ENCODE measurements at places on chromosomes 2 and 18.
A peak's percentile ranks its signal among the peaks of the same experiment; 100 is the strongest.

- peak; percentile 74 for DNase-seq
Measured at GRCh38 chr18:36440614-36441013, 143.1 kb downstream of the FHOD3 start.

- DNase-seq, result no peak
Measured at GRCh38 chr2:215517391-215517790, 81.5 kb upstream of the FN1 start.

- no peak for DNase-seq
Measured at GRCh38 chr2:12205086-12205485, 458.7 kb downstream of the LPIN1 start.

DNA sequence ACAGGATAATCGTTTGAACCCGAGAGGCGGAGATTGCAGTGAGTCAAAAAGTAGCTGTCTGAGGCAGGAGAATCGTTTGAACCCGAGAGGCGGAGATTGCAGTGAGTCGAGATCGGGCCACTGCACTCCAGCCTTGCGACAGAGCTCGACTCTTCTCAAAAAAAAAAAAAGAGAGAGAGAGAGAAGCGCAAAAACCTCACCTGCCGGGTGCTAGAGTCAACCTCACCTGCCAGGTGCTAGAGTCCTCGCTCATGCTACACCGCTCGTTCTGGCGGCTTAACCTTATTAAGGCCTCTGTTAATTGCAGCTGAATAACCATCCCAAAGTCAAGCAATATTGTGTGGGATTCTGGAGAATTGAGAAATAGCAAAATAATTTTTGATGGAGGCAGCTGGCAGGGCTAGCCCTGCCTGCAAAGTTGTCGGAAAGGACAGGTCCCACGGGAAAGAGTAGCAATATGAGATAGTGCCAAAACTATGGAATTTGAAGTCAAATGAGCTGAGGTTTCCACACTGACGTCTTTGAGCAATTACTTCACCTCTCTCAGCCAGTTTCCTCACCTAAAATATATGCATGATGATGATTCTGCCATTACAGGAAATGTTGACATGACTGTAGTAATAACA is 644 bp upstream of the DYM start:
- DNase-seq, result peak; percentile 57

DNA sequence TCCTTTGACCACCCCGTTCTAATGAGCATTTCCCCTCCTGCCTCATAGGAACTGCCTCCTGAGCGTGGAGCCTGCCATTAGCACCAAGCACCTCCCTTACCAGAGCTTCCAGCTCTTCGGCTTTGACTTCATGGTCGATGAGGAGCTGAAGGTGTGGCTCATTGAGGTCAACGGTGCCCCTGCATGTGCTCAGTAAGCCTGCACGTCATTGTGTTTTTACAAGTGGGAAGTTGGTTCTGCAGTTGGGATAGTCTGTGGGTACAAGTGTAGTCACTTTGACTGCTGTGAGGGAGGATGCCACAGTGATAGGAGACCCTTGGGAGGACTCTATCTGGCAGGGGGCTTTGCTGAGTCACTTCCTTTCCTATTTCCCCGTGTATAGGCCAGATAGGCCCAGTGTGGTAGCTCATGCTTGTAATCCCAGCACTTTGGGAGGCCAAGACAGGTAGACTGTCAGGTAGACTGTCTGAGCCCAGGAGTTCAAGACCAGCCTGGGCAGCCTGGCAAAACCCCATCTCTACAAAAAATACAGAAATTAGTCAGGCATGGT is 22.0 kb upstream of the POLR1B start:
- no peak for DNase-seq

DNA sequence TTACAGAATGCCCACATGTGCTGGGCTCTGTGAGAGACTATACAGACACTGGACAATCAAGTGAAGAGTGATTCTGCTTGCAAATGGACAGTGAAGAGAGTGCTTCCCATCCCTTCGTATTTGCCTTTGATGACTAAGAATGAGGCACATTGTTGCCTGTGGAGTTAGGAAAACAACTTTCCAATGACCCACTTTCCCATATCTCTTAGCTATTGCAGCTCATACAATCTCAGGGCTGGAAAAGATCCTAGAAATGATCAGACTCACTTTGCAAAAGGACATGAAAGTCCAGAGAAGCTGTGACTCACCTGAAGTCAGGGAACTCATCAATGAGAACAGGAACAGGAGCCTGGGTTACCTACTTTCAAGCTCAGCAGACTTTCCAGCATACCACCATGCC is 440.5 kb upstream of the TCF4 start:
- DNase-seq, result peak; percentile 44

DNA sequence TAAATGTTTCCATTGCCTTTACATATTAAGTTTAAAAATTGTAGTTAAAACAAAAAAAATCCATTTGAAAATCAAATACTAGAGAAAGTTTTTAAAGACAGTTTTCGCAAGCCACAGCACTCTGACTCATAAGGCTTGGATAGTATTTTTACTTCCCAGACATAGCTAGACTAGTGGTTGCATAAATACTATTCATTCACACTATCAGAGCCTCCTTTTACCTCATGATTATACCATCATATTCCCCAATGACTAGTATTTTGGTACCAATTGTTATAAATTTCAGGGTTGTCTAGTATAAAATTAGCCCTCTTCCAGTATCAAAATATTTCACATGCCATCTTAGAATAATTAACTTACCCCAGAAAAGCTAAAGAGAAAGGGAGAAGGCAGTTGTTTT is 393.5 kb downstream of the ERBB4 start:
- DNase-seq, result peak; percentile 74

GRCh38 chr2:78979380-78980151 is 45.9 kb upstream of the REG3G start:
- peak; percentile 4 for DNase-seq

DNA sequence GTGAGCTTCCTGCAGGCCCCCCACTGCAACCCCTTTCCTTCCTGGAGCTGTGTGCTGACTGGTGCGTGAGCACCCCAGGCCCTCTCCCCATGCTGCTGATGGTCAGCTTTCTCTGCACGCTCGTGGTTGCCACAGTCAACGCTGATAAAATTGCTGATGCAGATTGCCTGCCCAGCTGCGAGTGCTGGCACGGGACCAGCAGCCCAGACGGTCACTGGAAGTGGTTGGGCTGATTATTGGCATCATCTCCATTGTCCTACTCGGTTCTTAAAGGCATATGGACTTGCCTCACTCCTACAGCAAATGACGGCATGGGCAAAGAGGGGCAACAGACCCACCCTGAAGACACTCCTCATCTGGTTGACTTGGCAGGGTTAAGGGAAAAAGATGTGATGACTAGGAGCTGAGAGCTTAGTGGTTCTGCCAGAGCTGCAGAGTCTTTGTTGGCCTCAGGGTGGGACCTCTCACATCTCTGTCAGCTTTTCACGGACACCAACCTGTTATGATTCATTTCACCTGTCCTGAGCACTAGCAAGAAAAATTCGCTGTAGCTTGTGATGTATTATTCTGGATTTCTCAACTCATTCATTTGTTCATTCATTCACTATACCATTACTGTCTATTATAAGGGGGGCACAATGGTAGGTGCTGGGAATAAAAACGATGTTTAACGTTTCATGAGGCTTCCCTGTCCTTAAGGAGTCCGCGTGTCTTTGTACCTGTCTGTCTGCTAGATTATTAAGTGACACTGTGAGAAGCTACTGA is 38.4 kb downstream of the PAX8 start:
- peak; percentile 97 for DNase-seq

DNA sequence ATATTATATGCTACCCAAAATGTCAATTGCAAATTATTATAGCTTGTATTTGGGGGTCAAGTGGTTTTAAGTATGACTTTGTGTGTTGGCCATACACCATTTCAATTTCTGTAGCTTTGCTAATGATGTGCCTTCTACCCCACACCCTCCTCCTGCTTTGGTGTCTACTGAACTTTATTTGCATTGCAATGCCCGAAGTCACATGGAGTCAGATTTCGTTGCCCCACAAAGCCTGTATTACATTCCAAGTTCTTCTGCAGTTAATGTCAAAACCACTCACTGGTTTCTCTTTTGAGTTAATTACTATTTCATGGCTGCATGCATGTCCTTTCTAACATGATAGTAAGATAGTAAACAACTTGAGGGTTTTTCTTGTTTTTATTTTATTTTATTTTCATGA is 528.9 kb downstream of the RIT2 start:
- no peak for DNase-seq

- no peak for DNase-seq
Measured at GRCh38 chr2:222538535-222538934, 114.2 kb downstream of the SGPP2 start.

DNA sequence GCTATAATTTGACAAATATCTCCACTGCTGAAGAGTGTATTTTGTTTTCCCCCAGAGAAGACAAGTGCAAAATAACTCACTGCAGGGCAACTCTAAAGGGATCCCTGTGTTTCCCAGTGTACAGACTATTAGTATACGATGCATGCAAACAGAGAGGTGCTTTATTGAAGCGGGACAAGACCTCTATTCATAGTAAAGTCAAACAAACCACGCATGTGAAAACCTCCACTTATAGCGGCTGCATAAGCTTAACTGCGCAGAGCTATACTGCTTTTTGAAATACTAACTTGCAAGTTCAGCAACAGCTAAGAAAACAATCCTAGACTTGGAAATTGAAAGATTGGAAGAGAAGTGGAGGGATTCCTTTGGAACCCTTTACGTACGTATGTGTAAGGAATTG is 15.6 kb downstream of the RNF144A start:
- DNase-seq, result no peak

GRCh38 chr2:167827352-167828097 is 419.9 kb downstream of the STK39 start:
- no peak for DNase-seq

DNA sequence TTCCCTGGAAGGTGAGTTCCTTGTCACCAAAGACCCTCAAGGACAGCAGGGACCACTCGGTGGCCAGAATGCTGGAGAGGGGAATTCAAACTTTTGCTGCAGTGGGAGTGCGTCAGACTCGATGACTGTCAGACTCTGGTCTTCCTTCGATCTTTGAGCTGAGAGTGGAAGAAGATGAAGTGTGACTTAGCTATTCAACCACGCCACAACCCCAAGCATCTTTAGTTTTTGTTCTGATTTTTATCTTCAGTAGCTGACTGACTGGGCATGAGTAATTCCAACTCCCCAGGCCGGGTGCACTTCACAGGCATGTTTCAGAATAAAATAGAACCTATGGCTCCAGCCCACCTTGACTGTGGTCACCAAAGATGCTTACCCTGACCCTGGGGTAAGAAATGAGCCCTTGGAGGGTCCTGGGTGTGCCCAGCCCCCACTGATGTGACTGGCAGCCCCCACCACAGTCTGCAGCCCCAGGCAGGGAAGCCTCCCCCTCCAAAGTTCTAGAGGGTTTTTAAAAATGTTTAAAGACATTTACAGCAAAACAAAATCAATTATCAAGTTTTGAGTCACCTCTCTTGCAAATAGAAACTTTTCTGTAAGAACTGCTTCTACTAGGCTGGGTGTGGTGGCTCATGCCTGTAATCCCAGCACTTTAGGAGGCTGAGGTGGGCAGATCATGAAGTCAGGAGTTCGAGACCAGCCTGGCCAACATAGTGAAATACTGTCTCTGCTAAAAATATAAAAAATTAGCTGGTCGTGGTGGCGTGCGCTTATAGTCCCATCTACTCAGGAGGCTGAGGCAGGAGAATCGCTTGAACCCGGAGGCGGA is 24.9 kb upstream of the YWHAQ start:
- DNase-seq, result peak; percentile 82

- no peak for DNase-seq
Measured at GRCh38 chr2:65716698-65717097, 284.3 kb upstream of the SPRED2 start.

GRCh38 chr2:237075749-237076599 is 9.7 kb upstream of the COPS8 start:
- no peak for DNase-seq

GRCh38 chr18:3498698-3499471 is 48.9 kb downstream of the TGIF1 start:
- DNase-seq, result peak; percentile 34

DNA sequence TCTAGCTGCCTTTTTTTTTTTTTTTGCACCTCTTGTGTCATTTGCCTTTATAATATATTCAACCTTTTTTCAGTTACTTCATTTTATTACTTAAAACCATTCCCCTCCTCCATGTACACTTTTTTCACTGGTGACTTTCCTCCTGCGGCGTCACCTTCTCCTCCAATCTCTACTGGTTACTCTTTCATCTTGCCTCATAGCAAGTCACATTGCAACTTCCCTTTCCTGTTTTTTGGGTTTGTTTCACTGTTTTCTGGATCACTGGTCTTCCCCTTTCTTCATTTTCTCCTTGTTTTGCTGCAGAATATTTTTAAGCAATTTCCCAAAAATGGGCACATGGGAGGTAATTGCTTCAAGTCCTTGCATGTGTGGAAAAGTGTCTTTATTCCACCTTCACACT is 37.7 kb upstream of the GPR155 start:
- DNase-seq, result no peak

- DNase-seq, result no peak
Measured at GRCh38 chr2:217016796-217017419, 157.0 kb upstream of the TNP1 start.

GRCh38 chr18:36160959-36161371 is 26.3 kb upstream of the MOCOS start:
- no peak for DNase-seq

- no peak for DNase-seq
Measured at GRCh38 chr2:149819356-149819957, 231.9 kb upstream of the MMADHC start.

- DNase-seq, result no peak
Measured at GRCh38 chr2:239429473-239430350, 28.9 kb upstream of the HDAC4 start.

DNA sequence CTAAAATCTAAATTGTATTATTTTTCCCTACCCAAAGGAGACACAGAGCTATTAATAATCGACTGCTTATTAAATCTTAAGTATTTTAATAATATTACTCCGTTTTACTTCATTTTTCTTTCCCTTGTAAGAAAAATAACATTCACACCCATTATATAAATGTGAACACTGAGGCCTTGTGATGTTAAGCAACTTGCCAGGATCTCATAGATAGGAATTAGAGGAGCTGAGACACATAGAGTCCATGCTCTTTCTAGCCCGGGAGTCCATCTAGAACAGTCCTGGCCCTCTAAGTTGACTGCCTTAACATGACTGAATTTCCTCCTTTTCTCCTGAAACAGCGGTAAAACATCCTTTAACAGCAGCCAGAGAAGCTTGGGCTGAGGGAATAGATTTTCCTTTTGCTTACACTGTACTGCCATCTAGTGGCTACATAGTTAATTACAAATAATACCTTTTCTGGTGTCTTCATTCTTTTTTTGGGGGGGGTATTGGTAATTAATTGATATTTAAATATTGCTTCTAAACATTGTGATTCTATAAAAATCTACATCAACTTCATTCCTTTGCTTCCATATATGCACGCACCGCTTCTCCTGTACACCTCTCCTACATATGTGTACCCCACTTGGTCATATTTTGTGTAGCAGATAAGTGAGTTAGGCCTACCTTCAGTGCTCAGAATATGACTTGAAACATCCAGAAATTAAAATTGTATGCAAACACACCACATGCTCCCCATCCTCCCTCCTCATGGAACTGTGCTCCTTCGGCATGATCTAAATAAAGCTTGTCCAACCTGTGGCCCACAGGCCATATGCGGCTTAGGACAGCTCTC is 125.8 kb upstream of the HNMT start:
- peak; percentile 72 for DNase-seq

DNA sequence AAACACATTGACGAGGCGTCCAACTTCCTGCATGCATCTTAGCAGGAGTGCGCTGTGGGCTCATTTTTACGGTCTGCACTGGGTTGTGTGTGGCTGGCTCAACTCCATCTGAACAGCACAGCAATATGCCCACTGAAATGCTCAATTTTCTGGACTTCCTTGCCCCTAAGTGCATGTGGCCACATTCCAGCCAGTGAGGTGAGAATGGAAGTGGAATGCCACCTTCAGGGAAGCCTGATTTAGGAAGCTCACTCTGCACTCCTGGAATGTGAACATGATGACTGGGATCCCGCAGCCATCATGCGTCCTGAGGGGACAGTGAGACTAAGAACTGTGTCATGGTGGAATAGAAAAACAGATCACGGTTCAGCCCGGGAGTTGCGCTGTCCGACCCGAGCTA is 76.2 kb downstream of the PSMG2 start:
- DNase-seq, result no peak

Measured in fibroblast of the aortic adventitia (primary cell).